ENCODE measurements at places on chromosomes 4 and X.

GRCh38 chrX:153922932-153923857 lies 2.9 kb downstream of the ARHGAP4 start:
- DNase-seq, result no peak

DNA sequence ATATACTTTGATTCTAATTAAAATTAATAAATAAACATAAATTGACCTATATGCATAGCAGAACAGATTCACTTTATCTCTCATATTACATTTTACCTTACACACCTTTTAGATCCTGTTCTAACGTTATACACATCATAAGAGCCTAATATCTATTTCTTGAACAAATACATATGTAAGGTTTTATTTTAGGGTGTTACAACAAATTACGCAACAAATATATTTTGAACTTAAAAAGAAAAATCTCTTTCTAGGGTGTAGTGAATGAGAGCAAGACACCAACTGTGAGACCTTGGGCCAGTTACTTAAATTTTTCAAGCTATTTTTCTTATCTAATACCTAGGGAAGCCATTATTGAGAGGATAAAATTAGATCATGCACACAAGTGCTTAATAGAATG lies 191.2 kb downstream of the CFAP299 start:
- DNase-seq, result no peak

GRCh38 chr4:8589823-8590545 lies 2.6 kb upstream of the CPZ start:
- DNase-seq, result no peak

- DNase-seq, result no peak
These were observed 29.0 kb downstream of the PDHA1 start for GRCh38 chrX:19372547-19373331.

DNA sequence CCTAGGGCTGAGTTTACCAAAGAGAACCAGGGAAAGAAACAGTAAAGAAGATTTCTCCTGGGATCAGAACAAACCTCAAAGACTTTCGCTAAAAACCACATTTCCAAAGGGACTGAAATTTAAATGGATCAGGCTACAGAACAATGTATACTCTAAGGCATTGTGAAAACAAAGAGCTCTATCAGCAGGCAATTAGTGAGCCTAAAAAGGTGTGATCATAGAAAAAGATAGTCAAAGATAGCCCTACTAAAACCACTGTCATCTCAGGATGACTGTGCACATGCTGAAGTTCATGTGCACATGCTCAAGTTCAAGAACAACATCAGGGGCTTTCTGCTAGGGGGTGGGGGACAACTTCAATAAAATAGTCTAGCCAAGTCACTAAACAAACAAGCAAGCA lies 12.9 kb upstream of the SMIM10L2A start:
- no peak for DNase-seq

DNA sequence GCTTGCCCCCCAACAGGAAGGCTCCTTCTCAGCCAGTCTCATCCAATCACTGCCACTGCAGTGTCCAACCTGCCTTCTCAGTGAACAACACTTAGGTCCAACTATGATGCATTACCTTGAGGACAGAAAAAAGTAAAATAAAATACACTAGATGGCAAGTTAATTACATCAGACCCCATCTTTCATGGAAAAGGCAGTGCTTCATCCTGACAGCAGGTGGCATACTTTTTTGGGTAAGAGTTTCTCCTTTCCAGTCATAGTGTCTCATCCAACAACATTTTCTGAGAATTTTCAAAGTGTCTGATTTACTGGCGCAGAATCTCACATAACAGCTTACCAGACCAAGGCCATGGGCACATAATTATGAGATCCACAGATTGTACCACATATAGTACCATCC lies 1742.8 kb downstream of the PCDH7 start:
- no peak for DNase-seq

GRCh38 chr4:165027762-165028402 lies 3.9 kb upstream of the TRIM60 start:
- no peak for DNase-seq

DNA sequence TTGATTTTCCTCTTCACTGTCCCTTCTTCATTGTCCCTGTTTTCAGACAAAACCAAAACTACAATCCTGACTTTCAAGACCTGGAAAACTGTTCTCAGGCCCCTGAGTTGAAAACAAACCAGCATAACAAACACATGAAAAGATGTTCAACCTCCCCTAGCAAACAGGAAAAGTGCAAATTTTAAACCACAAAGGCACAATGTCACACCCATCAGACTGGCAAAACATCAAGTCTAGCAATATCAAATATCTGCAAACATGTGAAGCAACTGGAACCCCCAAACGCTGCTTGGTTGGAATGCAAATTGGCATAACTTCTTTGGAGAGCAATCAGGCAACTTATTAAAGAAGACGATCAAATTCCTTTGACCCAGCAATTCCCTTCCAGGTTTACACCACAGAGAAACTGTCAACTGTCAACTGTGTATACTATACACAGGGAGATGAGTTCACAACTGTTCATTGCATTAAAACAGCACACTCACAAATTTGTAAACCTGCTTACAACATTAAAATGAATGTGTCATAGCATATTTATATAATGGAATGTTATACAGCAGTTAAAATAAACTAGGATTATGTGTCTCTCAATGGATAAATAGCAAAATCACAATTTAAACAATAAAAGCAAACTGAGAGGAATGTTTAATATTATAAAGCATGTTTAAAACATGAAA lies 7.0 kb downstream of the USP46 start:
- no peak for DNase-seq

GRCh38 chrX:142688256-142688655 lies 337.5 kb upstream of the SPANXN4 start:
- DNase-seq, result no peak

- DNase-seq, result no peak
These were observed 44.2 kb upstream of the CEP135 start for GRCh38 chr4:55904576-55904975.

DNA sequence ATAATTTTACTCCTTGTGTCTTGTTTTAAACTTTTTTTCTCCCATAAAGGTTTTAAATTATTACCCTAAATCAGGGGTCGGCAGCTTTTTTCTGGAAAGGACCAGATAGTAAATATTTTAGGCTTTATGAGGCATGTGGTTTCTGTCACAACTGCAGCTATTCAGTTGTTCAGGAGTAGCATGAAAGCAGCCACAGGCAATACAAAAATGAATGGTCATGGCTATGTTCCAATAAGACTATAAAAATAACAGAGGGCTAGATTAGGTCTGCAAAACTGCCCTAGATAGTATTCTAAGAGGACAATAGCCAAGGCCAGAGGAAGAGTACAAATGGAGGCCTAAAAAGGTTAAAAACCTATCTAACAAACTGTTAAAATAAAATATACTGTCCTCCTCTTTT lies 24.6 kb downstream of the HERC5 start:
- no peak for DNase-seq

DNA sequence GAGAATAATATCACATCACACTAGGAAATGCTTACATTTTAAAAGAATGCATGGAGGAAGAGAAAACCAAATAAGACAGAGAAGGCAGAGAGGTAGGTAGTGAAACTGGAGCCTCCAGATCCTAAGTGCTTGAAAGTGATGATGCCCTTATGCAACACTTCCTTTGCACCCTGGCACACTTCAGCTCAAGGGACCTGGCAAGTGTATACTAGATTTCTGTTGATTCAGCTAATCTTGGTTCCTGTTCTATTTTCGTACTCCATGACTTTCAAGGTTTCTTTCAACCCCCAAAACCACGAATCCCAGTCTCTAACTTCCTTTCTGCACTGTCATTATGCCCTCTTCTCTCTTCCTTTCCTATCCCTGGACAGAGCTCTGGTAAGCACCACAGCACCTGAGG lies 36.9 kb upstream of the SH3KBP1 start:
- DNase-seq, result no peak

- no peak for DNase-seq
These were observed 19.7 kb downstream of the GPRIN3 start for GRCh38 chr4:89287945-89288344.

DNA sequence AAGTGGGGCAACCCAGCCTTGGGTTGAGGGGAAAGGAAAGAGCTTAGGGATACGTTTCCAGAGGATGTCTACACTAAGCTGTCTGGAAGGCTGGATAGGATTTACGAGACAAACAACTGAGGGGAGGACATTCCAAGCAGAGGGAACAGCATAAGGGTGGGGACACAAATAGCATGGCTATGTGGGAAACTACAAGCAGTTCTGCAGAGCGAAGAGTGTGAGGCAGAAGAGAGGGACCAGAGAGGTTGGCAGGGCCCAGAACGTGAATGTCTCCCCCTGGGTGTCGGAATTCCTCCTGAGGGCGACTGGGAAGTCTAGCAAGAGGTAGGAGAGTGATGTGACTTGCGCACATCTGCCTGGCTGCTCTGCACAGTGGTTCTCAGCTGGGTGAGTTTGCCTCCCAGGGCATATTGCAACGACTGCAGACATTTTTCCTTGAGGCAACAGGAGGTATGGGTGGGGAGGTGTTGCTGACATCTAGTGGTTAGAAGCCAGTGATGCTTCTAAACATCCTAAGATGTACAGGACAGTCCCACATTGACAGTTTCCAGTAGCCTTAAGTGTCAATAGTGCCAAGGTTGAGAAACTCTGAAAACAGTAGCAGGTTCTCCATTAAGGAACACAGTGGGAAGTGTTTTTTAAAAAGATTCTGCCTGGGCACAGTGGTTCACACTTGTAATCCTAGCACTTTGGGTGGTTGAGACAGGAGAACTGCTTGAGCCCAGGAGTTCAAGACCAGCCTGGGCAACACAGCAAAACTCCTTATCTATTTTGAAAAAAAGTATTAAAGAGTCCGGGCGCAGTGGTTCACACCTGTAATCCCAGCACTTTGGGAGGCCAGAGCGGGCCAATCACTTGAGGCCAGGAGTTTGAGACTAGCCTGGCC lies 9.2 kb downstream of the NDUFA1 start:
- DNase-seq, result peak; percentile 6

GRCh38 chrX:42920752-42921151 lies 142.8 kb upstream of the PPP1R2C start:
- DNase-seq, result no peak

Data from SIG-M5 (cell line).